Small intestine (tissue), 16 donors: ENCODE measurements at places on chromosomes 7 and 10. TPM values are rescaled to one million over a fixed set of nuclear protein-coding genes. Genes with fewer than 3 reads are reported as not detected.

IGF2BP3 gene
- not detected for polyA plus RNA-seq

SEC61A2 gene
- polyA plus RNA-seq = 2.2 TPM

- no peaks in the 10 kb centered on the region for H3K36me3 ChIP-seq
- H3K27me3 ChIP-seq = no peaks in the 10 kb centered on the region
- no peak overlapping the region for H3K4me3 ChIP-seq
- H3K4me1 ChIP-seq = no peaks in the 10 kb centered on the region
- DNase-seq = no peak
Observed at GRCh38 chr7:116601426-116601825, 70.6 kb upstream of the MET start.

- H3K27ac ChIP-seq = peak overlapping the region; percentile 8
- H3K4me1 ChIP-seq = no peaks in the 10 kb centered on the region
- no peak overlapping the region for H3K4me3 ChIP-seq
Observed at GRCh38 chr10:70481105-70481504, 2.5 kb downstream of the PALD1 start.

GRCh38 chr7:140525743-140526142 is 46.4 kb upstream of the MKRN1 start:
- no peak overlapping the region for H3K27ac ChIP-seq
- no peak for DNase-seq
- H3K4me3 ChIP-seq = no peak overlapping the region
- H3K4me1 ChIP-seq = no peaks in the 10 kb centered on the region
- peaks cover 25% of the 10 kb centered on the region for H3K36me3 ChIP-seq

DNA sequence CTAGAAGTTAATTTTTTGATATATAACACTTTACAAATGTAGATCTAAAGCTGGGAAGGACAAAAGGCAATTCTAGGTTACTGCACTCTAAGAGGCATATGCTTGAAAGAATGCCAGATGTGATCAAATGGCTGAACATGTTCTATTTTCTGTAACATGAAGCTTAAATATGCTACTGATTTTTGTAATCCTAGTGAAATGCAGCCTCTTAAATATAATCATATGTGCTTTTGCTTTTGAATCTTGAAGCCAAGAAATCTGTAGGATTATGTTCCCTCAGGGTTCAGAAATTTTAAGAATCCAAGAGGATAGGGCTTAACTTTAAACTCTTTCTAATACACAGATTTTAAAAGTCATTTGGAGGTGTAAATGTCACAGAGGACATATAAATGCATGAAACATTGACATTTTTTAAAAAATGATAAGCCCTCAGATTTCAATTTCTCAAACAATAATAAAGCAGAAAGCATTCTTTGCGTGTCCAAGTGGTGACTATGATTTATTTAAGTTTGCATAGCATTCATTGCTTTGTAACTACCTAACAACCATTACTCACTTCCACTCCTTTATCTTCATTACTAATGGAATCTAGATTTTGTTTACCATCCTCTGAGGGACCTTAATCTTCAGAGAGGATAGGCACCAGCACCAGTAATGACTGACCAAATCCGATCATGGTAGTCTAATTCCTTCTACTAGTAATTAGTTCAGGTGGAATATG is 170.4 kb downstream of the MAGI2 start:
- no peak overlapping the region for H3K27ac ChIP-seq
- no peak for DNase-seq
- H3K27me3 ChIP-seq = no peaks in the 10 kb centered on the region
- no peak overlapping the region for H3K4me3 ChIP-seq
- H3K36me3 ChIP-seq = no peaks in the 10 kb centered on the region

DNA sequence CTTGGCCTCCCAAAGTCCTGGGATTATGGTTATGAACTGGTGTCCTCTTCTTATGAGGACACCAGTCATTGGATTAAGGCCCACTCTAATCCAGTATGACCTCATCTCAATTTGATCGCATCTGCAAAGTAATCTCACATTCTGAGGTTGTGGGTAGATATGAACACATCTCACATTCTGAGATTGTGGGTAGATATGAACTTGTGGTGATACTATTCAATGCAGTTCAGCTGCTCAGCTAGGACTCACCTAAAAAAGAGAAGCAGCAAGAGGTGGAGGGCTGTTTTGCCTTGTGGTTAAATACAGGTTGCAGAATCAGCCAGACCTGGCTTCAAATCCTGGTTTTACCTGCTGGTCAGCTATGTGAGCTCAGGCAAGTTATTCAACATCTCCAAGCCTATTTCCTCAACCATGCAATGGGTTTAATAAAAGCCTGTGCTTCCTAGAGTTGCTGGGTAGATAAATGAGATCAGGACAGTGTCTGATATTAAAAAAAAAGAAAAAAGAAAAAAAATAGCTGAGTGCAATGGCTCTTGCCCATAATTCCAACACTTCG is 8.5 kb upstream of the BAG3 start:
- H3K36me3 ChIP-seq = no peaks in the 10 kb centered on the region
- H3K4me3 ChIP-seq = no peak overlapping the region
- no peaks in the 10 kb centered on the region for H3K4me1 ChIP-seq

DNA sequence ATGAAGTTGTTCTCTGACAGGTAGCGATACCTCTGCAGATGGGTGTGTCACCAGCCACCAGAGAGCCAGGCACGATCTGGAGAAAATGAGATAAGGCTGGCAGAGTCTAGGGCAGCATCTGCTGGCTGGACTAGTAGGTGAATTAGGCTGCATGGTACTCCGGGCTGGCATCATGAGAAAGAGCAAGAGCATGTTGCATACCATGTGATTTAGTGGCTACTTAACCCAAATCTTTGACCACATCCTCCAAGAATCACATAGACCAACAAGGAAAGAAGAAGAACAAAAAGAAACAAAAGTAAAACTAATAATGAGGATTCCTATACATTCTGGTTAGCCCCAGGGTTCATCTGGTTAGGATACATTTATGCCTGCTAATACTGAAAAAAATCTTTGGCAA is 23.4 kb upstream of the FAM170B start:
- peaks cover 3% of the 10 kb centered on the region for H3K27me3 ChIP-seq
- H3K4me1 ChIP-seq = no peaks in the 10 kb centered on the region
- no peak overlapping the region for H3K27ac ChIP-seq
- H3K4me3 ChIP-seq = no peak overlapping the region
- DNase-seq = no peak

GRCh38 chr7:16080131-16080530 is 341.2 kb downstream of the CRPPA start:
- no peaks in the 10 kb centered on the region for H3K27me3 ChIP-seq
- H3K27ac ChIP-seq = no peak overlapping the region
- no peaks in the 10 kb centered on the region for H3K4me1 ChIP-seq
- no peak for DNase-seq
- H3K36me3 ChIP-seq = no peaks in the 10 kb centered on the region
- no peak overlapping the region for H3K4me3 ChIP-seq

- H3K27ac ChIP-seq = no peak overlapping the region
- H3K27me3 ChIP-seq = no peaks in the 10 kb centered on the region
- H3K36me3 ChIP-seq = no peaks in the 10 kb centered on the region
- H3K4me1 ChIP-seq = no peaks in the 10 kb centered on the region
- no peak overlapping the region for H3K4me3 ChIP-seq
- no peak for DNase-seq
Observed at GRCh38 chr10:21398563-21399231, 126.8 kb downstream of the SKIDA1 start.
